ENCODE measurements at places on chromosomes 12 and 14.

GRCh38 chr12:47222520-47223030, 142.8 kb upstream of the AMIGO2 start:
- DNase-seq: no peak

DNA sequence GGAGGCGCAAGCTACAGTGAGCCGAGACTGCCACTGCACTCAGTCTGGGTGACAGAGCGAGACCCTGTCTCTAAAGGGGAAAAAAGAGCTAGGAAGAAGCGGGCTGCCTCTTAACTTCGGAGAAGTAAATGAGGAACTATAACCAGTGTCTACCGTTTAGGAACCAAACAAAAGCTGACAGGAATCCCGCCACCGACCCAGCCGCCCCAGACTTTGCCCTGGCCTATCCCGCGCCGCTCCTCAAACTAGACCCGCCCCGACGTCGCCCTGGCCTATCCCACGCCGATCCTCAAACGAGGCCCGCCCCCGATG, 568 bp upstream of the SIVA1 start:
- no peak for DNase-seq

DNA sequence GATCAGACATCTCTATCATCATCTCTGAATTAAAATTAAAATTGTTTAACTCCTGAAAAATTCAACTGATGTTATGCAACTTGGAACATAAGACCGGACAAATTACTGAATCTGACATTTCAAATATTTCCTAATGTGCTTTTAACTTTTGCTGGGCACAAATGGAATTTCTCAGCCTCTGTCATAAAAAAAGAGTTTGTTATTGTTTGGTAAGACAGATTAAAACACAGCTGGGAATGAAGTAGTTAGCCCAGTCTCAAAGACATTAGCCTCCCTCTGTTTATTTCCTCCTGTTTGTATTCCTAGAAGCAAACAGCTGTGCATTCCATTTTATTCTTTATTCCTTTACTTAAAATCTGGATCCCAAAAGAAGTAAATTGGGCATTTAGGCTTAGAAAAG, 29.4 kb downstream of the PLEKHA5 start:
- DNase-seq: no peak

DNA sequence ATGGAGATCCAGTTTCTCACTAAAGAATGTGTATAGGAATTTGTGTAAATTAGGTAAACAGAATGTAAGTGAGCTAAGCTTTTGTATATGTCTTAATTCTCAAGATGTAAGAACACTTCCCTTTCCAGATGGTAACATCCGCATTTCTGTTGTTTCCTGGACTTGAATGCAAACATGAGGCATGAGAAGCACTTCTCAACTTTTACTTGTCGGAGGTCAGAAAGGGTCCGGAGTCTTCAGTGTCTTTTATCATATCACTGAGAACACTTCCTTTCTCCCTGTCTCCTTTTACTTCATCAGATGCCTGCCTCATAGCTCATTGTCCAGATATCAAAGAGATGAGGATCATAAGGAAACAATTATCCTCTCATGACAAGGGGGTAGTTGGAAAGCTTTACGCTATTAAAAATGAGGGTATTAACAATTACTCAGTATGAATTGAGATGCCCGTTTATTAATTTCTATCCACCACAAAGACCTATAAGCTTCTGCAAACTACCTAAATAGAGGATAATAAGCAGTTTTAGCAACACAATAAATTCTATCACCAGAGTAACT, 214.1 kb upstream of the FLRT2 start:
- DNase-seq: no peak

GRCh38 chr14:68908803-68909202, 70.3 kb downstream of the ACTN1 start:
- DNase-seq: no peak

DNA sequence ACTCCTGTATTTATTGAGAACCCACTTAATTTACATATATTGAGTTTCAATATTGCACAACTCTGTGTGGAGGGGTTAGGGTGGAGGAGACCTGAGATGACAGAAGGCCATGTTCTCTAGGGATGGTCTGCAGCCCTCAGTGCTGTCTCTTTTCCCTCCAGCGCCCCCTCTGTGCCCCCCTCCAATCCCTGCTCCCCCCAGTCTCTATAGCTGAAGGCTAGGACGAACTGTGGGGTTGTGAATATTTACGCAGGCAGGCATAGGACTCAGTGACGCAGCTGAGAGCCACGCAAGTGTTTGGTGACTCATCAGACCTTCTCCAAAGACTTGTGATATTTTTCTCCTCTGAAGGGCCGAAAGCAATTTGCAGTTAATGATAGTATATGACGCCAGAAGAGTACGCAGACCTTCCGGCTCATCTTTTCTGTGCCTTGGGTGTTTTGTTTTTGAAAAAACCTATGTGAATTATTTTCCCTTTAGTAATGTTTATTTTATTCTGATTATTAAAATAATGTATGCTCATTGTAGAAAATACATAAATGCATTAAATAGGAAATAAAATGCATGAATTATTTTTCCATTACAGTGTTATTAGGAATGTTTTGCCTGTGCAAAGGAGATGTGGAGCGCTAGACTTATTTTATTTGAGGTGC, 85.3 kb downstream of the SLC25A47 start:
- no peak for DNase-seq

- no peak for DNase-seq
Measured at GRCh38 chr12:91505006-91505405, 322.4 kb upstream of the DCN start.

DNA sequence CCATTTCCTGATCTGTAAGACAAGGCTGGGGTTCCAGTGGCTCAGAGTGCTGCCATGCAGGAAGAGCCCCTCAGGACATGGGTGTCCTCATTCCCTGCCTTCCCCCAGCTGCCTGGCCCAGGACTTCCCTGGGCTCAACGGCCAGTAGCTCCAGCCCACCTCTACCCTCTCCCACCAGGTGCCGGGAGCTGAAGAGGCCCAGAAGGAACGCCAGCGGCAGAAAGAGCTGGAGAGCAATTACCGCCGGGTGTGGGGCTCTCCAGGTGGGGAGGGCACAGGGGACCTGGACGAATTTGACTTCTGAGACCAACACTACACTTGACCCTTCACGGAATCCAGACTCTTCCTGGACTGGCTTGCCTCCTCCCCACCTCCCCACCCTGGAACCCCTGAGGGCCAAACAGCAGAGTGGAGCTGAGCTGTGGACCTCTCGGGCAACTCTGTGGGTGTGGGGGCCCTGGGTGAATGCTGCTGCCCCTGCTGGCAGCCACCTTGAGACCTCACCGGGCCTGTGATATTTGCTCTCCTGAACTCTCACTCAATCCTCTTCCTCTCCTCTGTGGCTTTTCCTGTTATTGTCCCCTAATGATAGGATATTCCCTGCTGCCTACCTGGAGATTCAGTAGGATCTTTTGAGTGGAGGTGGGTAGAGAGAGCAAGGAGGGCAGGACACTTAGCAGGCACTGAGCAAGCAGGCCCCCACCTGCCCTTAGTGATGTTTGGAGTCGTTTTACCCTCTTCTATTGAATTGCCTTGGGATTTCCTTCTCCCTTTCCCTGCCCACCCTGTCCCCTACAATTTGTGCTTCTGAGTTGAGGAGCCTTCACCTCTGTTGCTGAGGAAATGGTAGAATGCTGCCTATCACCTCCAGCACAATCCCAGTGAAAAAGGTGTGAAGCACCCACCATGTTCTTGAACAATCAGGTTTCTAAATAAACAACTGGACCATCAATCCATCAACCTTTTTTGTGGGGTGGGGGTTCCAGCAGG, 17.6 kb downstream of the AGAP2 start:
- DNase-seq: peak; percentile 30

GRCh38 chr14:98916476-98916875, 355.5 kb downstream of the BCL11B start:
- DNase-seq: no peak

DNA sequence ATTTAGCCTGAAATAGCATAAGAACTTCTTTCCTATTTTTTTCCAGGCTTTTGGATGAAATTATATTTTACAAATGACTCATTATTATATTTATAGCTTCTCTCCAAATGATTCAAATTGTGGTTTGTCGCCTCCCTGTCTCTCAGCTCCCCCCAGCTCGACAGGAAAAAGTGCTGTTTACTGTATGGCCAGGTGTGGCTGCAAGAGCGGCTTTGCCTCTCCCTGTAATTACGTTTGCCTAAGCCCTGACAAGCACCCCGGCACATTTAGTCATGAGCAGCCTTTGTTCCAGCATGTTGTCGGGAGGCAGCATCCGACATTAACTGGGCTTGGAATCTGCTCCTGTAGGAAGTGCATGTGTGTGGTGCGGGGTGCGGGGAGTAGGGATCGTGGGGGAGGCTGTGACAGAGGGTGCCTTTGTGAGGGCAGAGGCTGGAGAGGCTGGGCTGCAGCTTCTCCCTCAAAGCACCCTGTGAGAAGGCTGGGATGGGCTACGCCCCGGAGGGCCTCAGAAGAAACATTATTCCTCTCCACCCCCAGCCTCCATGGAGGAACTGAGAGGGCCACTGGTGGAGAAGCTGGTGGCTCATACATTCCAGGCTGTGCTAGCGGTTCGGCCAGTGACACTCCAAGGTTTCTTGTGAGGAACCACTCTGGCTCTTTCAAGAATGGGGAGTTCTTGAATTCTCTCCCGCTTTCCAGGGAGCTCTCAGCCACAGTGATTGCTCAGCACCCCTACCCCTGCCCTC, 42.1 kb upstream of the CTDSP2 start:
- DNase-seq: peak; percentile 65

- no peak for DNase-seq
Measured at GRCh38 chr14:42734041-42734440, 1127.4 kb downstream of the LRFN5 start.

DNA sequence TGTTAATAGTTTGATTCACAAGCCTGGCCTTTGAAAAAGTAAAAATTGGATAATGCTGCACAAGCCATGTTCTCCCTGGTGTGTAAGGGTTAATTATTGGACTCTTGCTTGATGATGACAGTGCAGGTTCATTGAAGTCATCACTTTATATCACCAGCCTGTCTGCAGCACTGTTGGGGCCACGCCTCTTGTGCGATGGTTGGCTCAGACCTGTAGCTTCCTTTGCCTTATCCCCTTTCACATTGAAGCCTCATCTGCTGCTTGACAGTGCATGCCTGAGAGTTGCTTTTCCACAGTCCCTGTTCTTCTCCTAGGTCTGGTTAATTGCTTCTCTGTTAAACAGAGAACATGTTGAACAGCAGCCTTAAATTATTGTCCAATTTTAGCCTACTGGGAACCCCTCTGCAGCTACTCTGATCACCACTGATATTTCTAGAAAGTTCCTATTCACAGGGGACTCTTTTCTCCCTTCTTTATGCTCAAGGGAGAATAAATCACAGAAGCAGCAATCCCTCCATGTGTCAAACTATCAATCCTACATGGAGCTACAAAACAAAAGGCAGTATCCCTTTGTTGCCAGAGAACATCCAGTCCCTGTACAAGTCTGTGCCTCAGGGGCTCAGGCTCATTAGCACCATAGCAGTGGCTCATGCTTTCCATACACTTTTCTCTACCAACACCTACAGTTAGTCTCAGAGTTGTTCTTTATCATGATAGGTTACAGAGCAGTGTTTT, 322.1 kb downstream of the RGS6 start:
- DNase-seq: no peak

DNA sequence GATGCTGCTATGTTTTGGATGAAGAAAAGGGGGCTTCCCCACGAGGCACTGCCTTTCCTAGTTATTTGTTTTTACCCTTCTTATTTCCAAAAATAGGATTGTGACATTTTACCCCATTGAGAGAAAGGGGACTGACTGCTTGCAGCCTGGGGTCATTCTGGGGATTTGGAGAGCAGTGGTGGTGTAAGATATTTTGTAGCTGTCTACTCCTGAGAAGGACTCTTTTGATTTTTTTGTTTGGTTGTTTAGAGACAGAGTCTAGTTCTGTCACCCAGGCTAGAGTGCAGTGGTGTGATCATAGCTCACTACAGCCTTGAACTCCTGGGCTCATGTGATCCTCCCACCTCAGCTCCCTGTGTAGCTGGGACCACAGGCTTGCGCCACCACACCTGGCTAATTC, 78.9 kb downstream of the FOXN4 start:
- no peak for DNase-seq

DNA sequence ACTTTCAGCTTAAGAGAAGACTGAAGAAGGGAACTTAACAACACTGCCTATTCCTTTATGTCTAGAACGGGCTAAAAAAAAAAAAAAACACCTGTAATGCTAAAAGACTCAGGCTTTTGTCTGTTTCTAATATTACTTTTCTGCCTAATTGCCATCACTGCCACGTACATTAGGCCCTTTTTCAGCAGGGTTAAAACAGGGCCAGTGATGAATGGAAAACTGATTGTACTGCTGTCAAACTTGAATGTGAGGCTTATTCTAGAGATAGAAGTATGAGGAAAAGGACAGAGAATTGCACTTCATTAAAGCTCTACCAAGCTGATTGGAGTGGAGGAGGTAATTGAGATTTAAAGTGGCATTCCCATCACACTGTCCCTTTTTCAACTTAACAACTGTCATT, 535.8 kb downstream of the PRKD1 start:
- DNase-seq: no peak

- DNase-seq: peak; percentile 31
Measured at GRCh38 chr12:107468182-107468581, 217.4 kb upstream of the PWP1 start.

DNA sequence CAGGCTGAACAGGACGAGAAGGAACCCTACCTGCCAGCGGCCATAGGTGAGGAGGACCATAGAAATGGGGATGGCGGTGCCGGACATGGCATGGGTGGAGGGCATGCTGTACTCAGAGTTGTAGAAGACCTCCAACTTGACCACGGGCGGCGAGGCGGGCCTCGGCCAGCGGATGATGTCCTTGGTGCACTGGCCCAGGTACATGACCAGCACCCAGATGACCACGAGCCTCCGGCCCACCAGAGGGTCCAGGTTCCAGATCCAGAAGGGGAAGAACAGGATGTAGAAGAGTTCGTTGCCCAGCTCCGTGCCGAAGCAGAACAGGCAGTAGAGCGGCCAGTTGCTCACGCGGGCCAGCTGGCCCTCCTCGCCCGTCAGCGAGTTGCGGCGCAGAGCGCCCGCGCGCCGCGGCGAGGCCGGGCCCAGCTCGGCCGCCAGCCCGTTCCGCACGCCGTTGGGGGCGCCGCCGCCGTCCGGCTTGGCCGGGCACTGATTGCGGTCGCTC, 582 bp downstream of the SGPP1 start:
- DNase-seq: peak; percentile 84

DNA sequence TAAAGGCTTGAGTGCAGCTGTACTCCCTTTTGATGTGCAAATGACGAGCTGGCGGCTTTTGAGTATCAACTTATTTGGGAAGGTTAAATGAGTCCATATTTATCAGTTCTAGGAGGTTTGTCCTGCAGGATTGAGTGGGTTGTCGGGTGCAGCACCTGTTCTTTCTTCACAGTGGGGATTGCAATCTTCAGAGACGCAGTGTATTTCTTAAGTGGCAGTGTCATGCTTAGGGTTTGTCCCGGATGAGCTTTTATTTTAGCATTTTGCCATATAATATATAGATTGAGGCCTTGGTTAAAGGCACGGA, 1.2 kb downstream of the FUT8 start:
- DNase-seq: no peak

GRCh38 chr14:33754261-33754660, 196.6 kb downstream of the EGLN3 start:
- no peak for DNase-seq

DNA sequence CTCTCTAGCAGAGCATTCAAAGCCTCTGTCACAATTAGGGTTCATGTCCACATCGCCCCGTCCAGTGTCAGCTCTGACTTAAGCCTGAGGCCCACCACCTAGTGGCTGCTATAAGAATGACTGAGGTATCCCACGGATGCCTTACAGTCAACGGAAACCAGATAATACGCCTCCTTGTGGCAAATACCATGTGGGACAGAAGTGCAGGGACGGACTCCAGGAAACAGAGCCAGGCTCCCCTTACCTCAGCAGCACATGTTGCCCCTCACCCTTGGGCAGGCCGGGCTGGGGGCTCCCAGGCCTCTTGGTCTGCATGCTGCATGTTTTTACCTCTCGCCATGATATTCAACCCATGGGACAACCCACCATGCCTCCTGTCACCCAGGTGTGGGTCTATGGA, 86.3 kb downstream of the VWF start:
- DNase-seq: peak; percentile 87
